ENCODE measurements at places on chromosomes 6 and 20.

DNA sequence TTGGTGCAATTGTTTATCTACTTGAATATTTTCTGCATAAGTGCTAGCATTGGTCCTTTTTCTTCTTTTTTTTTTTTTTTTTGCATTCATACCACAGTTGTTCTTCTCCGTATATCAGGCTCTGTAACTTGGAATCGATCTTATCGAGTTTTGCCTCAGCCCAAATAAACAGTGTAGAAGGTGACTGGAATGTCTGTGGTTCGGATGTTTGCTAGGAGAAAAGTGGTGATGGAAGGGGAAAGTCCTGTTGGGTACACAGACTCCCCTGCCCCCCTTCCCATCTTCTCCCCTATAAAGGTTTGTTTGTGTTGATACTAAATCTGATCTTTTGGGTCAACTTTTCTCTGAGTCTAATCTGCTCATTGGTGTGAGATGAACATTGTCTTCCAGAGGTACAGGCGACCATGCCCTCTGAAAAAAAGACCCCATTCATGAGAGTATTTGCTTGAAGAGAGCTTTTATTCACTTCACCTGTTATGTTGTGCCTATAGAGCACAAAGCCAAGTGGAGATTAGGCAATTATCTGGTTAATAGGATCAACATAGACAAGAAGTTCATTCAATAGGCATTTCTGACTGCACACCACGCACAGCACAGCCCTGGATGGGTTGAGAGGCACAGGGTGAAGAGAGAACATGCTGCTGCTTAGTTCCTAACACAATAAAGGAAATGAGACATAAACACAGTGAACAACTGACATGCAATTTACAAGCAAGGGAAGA is 620.0 kb downstream of the PKHD1 start:
- no peak for DNase-seq

GRCh38 chr6:145161501-145161900 is 573.8 kb downstream of the EPM2A start:
- no peak for DNase-seq

GRCh38 chr20:21981597-21982344 is 276.3 kb downstream of the PAX1 start:
- no peak for DNase-seq

DNA sequence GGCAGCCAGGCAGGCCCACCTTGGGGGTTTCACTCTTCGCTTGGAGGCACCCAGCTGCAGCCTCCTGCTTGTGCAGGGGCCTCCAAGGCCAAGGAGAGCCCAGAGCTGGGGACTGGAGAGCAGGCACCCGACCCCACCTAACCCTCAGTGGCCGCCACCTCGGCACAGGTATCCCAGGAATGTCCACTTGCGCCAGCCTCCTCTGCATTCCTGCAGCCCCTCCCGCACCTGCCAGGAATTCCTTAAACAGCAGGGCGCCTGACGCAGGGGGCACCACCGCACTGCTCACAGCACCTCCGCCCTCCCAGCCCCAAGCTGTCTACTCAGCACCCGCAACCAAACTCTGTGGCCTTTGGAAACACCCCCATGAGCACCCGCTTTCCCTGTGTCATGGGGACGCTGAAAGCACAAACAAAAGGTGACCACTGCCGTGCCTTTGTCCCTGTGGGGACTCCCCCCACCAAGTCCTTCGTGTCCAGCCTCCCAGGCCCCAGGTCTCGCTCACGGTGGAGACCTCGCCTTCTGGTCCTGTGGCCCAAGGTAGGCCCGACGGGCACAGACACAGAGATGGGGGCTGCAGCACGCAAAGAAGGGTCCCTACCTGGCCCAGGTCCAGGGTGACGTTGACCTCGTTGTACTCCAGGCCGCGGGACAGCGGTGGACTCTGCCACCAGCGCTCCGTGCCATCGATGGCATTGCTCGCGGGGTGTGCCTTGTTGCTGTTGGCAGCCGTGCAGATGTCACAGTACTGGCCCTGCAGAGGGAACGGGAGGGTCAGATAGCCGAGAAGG is 5.1 kb downstream of the LAMA5 start:
- DNase-seq, result no peak

GRCh38 chr6:157314705-157315321 is 8.5 kb downstream of the TMEM242 start:
- no peak for DNase-seq

DNA sequence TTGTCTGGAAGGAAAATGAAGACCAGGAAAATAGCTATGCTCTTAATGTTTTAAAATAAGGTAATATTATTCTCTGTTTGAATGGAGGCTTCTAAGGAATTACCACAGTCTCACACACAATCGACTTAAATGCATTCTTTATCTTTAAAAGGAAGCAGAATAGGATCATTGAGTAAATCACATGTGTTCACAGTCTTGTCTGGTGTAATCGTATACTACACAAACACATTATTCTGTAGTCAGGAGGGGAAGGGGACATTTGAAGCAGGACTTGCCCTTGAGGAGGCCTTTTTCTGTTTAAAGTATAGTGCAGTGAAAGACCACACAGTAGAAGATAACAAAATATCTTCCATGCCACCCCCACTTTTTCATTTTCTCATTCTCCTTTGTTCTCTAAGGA is 20.6 kb upstream of the REV3L start:
- DNase-seq, result no peak

DNA sequence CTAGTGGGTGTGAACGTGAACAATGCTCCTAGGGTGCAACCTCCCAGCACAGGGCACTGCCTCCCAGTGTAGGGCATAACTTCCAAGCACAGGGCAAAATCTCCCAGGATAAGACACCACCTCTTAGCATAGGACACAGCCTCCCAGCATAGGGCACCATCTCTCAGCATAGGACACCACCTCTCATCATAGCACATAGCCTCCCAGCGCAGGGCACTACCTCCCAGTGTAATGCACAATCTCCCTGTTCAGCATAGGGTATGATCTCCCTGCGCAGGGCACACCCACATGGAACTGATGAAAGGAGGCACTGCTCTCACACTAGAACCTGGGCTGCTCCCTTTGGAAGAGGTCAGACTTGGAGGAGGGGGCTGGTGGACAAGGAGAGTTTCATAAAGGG is 21.3 kb upstream of the CST1 start:
- DNase-seq, result no peak

DNA sequence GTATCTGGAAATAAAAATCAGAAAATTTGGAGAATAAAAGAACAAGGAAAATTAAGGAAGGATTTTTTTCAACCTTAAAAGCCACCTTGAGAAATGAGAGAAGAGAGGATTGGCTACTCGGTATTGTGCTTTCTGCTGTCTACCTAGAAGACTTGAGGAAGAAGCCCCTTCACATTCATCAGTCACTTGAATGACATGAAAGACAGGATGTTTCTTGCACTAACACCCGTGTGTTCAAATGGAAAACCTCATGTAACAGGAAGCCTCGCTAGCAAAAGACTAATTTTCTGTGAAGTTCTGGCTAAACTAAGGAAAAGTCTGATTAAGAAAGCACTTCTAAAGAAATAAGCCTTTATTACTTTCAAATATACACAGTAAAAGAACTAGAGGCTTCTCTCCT is 69.9 kb downstream of the OLIG3 start:
- DNase-seq, result no peak

DNA sequence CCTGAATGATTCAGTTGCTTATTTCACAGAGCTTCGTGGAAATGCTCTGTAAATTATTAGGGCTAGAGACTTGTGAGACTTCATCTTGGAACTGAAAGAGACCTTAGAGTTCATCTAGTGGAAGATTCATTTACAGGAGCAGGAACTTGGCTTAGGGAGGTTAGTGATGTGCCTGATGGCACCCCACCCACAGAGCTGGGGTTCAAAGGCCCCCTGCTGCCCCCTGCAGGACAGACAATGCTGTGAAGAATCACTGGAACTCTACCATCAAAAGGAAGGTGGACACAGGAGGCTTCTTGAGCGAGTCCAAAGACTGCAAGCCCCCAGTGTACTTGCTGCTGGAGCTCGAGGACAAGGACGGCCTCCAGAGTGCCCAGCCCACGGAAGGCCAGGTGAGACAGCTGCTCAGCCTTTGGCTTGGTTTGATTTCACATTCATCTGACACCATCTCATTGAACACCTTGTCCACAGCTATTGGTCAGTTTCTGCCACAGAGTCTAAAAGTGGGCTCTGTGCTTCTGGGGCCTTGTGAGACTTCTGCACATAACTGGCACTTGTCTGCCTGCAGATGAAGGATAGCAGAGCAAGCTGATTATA is 25.1 kb downstream of the MYBL2 start:
- DNase-seq, result no peak

- DNase-seq, result peak; percentile 32
Observed at GRCh38 chr6:3977875-3978711, 100.8 kb downstream of the FAM217A start.

GRCh38 chr20:35129647-35130069 is 17.5 kb downstream of the EDEM2 start:
- DNase-seq, result no peak

- no peak for DNase-seq
Observed at GRCh38 chr6:125751334-125751916, 2.0 kb downstream of the HEY2 start.

DNA sequence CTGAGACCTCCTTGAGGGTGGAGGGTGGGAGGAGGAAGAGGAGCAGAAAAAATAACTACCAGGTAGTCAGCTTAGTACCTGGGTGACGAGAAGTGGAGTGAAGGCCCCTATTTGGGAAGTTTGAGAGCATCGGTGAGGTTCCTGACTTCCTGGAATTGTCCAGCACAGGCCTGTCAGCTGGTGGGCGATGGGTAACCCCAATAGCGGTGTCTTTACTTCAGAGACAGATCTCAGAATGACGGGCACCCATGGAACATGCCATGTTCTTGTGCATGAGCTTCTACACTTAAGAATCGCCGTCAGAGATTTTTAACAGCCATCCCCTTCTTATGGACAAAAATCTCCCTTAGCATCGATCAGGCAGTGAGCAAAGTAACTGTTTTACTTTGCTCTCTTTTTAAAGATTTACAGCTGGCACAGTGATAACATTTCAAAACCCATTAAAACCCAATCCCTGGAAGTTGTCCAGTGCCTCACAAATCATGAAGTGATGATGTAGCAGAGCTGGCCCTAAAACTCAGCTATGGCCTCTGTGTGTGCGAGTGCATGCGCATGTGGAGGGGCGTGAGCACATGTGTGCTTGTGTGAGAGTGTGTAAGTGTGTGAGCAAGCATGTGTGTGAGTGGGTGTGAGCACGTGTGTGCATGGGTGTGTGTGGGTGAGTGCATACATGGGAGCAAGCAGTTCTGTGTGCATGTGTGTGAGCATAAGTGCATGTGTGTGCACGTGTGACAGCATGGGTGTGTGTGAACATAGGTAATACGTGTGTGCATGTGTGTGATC is 85.2 kb downstream of the DLL1 start:
- no peak for DNase-seq

DNA sequence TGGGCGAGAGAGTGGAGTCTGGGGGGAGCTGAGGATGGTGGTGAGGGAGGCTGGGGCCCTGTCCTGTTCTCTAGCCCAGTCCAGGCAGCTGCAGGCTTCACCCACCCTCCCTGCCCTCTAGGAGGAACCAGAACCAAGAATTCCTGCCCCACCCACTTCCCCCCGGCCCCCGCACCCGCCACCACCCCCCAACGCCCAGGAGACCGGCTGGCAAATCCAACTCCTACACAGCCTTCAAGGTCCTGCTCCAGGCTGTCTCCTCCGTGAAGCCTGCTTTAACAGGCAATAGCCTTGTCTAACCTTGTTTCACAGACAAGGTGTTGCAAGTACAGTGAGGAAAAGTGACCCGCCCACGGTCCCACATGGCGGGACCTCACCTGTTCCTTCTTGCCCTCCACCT is 2.4 kb downstream of the SPDEF start:
- no peak for DNase-seq

- DNase-seq, result no peak
Observed at GRCh38 chr20:8670893-8671215, 398.0 kb upstream of the PLCB4 start.

GRCh38 chr20:25543068-25543467 is 42.3 kb downstream of the NINL start:
- no peak for DNase-seq

- no peak for DNase-seq
Observed at GRCh38 chr20:47821481-47822100, 36.3 kb upstream of the SULF2 start.

DNA sequence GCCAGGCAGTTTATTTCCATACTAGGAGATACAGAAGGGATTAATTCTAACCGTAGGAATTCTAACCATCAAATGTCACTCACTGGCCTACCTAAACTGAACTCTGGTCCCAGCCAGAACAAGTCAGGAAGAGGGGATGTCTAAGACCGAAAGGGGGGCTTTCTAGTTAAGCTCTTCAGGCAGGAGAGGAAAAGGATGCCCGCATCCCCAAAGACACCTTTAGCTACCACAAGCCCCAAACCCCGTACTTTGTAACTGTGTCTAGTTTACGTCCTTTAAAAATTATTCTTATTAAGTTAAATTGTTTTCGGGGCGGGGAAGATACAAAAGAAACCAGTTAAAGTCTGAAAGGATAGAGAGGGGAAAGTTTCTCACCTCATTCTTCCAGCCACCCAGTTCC is 1.2 kb upstream of the ZNF76 start:
- DNase-seq, result no peak

DNA sequence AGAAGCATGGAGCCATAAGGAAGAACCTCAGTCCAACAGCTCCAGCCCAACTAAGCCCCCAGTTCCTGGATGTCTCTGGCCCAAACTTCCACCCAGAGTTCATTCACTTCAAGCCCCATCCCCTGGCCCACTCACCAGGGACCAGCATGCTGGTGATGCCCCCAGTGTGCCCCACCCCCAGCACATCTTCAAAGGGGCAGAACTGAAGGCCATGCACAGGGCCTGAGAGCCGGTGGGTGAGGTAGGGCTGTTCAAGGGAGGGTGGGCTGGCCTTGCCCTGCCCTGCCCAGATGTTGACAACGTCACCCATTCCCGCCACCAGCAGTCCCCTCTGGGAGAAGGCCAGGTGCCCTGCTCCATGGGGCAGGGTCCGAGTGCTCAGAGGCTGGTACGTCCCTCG is 3.6 kb downstream of the B3GALT4 start:
- no peak for DNase-seq

- no peak for DNase-seq
Observed at GRCh38 chr6:40722553-40723258, 135.5 kb upstream of the LRFN2 start.

DNA sequence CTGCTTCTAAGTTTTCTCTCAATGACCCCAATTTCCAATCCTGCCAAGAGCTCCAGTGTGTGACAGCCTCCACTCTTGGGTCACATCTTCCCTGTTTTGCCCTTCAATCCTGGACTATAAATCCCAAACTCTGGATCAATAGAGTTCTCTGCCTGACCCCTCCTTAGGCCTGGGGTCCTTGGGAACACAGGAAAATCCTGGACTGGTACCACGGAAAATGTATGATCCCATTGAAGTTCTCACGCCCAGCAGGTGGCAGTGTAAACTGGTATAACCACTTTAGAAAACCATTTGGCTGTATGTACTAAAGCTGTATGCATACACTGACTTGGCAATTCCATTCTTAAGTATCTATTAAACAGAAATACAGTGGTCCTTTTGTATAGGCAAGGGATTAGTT is 98.0 kb downstream of the SNAP25 start:
- DNase-seq, result no peak

- peak; percentile 46 for DNase-seq
Observed at GRCh38 chr6:84093441-84094435, 60.2 kb downstream of the MRAP2 start.
